ENCODE measurements at places on chromosomes 6 and 20.

DNA sequence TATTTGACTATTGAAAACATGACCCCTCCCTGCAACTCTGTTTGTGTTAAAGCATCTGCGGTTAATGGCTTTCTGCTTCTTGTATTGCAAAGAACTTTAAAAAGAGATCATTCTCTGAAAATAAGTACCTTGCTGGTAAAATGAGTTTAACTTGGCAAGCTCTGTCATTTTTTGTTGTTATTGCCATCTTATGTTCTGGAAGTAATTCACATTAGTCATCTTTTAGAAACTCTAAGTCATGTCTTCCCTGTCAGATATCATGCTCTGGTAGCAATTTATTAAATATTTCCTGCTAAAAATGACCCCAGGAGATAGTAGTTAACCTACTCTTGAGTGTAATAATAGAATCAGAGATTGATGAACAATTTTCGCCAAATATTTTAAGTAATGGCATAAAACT is 890.6 kb downstream of the KIF16B start:
- no peak for DNase-seq

DNA sequence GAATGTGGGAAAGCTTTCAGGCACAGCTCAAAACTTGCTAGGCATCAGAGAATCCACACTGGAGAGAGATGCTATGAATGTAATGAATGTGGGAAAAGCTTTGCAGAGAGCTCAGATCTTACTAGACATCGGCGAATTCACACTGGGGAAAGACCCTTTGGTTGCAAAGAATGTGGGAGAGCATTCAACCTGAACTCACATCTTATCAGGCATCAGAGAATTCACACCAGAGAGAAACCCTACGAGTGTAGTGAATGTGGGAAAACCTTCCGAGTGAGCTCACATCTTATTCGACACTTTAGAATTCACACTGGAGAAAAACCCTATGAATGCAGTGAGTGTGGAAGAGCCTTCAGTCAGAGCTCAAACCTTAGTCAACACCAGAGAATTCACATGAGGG is 8.7 kb downstream of the ZNF165 start:
- no peak for DNase-seq

DNA sequence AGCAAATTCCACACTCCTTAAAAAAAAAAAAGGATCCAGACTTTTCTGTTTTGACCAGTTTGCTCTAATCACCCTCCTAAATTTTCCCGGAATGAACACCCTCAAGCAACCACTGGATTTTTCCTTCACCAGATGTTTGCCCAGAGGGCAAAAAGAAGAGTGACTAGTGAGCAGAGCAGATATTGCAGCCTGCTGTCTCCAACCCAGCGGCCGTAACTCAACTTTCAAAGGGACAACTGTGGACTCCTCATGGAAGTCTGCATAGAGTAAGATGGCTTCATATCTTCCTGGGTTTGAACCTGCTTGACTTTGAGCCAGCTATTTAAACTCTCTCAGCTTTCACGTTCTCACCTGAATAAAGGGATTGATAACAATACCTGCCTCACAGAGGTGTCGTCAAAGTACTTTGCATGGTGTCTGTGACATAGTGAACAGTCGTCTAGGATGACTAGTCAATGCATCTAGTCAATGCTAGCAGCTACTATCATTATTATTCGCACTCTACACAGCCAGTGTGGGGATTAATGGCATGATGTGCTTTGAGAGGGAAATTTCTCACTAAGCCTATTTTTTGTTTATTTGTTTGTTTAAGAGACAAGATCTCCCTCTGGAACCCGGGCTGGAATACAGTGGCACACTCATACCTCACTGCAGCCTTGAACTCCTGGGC is 92.2 kb upstream of the HIVEP1 start:
- no peak for DNase-seq

DNA sequence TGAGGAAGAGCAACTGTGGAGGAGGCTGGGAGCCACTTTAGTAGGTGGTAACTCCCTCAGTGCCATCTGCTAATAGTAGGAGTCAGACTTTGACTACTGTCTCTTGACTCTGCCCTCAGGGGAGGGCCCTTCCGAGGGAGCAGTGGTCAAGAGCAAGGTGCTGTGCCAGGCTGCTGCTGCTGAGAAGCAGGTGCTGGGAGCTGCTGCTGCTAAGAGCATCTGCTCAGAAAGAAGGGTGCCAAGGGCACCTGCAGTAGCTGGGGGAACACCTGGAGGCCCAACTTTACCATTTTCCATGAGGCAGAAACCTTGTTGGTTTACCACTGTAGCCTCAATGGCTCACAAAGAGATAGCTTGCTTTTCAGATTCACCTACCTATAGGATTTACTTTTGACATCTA is 18.5 kb downstream of the GGTLC1 start:
- DNase-seq = no peak

- DNase-seq = no peak
Observed at GRCh38 chr6:2562721-2563451, 187.8 kb downstream of the MYLK4 start.

GRCh38 chr6:116111552-116112528 is 11.2 kb downstream of the NT5DC1 start:
- no peak for DNase-seq
